NCI-H1092 treated with DMSO at 0.1 percent for 48 hours (cell line): ENCODE measurements at places on chromosomes 3 and 15.

DNA sequence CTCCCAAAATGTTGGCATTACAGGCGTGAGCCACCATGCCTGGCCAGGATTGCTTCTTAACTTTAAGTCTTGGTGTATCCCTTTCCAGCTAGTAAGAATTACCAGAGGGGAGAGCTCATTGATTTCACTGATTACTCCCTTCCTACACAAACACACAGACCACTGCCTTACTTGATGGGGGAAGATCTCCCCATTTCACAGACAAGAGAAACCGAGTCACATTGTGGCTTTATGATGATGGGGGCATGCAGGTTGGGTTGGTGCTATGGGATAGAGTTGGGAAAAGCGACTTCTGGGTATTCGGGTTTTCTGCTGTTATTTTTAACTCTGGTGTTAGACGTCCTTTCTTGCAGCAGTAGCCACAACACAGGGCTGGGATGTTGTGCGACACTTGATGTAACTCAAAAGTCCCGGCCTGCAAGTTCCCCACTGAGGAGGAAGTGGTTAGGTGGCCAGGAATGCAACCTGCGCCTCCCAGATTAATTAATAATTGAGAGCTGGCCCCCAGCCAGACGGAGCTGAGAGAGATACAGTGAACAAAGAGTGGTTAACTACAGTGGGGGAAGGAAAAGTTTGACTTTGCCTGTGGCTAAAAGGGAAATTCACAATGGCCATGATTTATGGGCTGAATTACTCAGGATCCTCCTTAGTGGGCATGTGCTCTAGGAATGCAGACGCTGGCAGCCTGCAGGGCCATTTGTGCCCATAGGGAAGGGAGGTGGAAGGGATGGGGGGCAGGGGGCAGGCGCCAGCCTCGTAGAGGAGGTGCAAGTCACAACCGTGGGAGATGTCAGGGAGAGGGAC lies 63.6 kb downstream of the SMAD6 start:
- no peak for DNase-seq

- DNase-seq, result no peak
These were observed 26.1 kb downstream of the ZXDC start for GRCh38 chr3:126449621-126450051.

- DNase-seq, result peak; percentile 6
These were observed 2.2 kb downstream of the GPR149 start for GRCh38 chr3:154427685-154428285.

- DNase-seq, result no peak
These were observed 589 bp downstream of the NEIL1 start for GRCh38 chr15:75347222-75348033.

GRCh38 chr3:141231952-141232823 lies 563 bp downstream of the PXYLP1 start:
- DNase-seq, result peak; percentile 71
